ENCODE measurements at places on chromosomes 4 and X. TPM values are rescaled to one million over a fixed set of nuclear protein-coding genes. Genes with fewer than 3 reads are reported as not detected.
A peak's percentile ranks its signal among the peaks of the same experiment; 100 is the strongest.

Gene MAGEA2
- not detected for total RNA-seq

Gene HAND2
- not detected for total RNA-seq

Gene TEX11
- not detected for total RNA-seq

Gene UBL4A
- 38.8 TPM for total RNA-seq

Gene GAGE12H
- total RNA-seq: not detected

DNA sequence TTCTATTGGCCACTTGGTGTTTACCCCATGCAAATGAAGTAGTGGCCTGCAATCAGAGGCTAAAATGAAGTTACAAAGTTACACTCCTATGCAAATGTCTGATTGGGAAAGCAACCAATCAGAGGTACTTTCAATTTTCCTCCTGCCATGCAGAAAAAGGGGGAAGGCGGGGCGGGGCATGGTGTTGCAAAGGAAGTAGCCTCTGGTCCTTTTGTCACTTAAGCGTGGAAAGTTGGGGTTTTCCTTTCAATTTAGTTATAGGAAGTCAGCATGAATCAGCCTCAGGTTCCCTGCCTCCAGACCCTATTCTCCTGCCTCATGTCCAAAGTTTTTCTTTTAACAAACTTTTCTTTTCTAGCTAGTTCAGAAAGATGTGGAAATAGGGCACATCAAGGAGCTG is 69.3 kb downstream of the GPC4 start:
- no peaks in the 10 kb centered on the region for H3K4me1 ChIP-seq
- no peaks in the 10 kb centered on the region for H3K27me3 ChIP-seq
- no peaks in the 10 kb centered on the region for H3K36me3 ChIP-seq
- no peak for DNase-seq

DNA sequence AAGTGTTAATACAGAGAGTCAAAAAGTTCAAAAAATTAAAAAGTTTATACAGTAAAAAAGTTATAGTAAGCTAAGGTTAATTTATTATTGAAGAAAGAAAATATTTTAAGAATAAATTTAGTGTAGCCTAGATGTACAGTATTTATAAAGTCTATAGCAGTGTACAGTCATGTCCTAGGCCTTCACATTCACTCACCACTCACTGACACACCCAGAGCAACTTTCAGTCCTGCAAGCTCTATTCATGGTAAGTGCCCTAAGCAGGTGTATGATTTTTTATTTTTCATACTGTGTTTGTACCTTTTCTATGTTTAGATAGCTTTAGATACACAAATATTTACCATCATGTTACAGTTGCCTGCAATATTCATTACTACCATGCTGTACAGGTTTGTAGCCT is 108.9 kb downstream of the FHIP1A start:
- no peaks in the 10 kb centered on the region for H3K27me3 ChIP-seq
- no peaks in the 10 kb centered on the region for H3K4me1 ChIP-seq
- DNase-seq: no peak
- no peak overlapping the region for H3K27ac ChIP-seq
- no peaks in the 10 kb centered on the region for H3K36me3 ChIP-seq
- no peak overlapping the region for H3K4me3 ChIP-seq

- H3K36me3 ChIP-seq: no peaks in the 10 kb centered on the region
- no peaks in the 10 kb centered on the region for H3K27me3 ChIP-seq
- H3K4me1 ChIP-seq: no peaks in the 10 kb centered on the region
- no peak overlapping the region for H3K4me3 ChIP-seq
- H3K27ac ChIP-seq: no peak overlapping the region
- DNase-seq: no peak
Measured at GRCh38 chr4:93751411-93751810, 77.1 kb upstream of the ATOH1 start.

DNA sequence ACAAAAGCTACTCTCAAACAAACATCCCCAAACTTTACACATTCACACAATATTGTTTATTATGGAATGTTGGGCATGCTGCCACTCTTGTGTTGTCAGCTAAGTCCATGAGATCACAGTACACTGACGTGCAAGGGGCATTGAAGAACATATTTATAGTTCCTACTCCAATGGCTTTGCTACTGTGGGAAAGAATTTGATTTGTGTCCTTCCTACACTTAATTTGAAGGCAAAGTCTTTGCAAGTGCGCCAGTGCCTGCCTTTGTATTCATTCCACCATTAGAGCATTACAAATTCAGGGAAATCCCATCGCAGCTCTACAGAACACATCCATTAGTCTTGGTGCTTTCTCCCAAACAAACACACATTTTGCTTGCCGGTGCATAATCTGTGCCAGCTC is 45.4 kb upstream of the FTHL17 start:
- H3K27me3 ChIP-seq: no peaks in the 10 kb centered on the region
- H3K36me3 ChIP-seq: no peaks in the 10 kb centered on the region
- DNase-seq: no peak
- H3K27ac ChIP-seq: no peak overlapping the region
- no peaks in the 10 kb centered on the region for H3K4me1 ChIP-seq
- no peak overlapping the region for H3K4me3 ChIP-seq

DNA sequence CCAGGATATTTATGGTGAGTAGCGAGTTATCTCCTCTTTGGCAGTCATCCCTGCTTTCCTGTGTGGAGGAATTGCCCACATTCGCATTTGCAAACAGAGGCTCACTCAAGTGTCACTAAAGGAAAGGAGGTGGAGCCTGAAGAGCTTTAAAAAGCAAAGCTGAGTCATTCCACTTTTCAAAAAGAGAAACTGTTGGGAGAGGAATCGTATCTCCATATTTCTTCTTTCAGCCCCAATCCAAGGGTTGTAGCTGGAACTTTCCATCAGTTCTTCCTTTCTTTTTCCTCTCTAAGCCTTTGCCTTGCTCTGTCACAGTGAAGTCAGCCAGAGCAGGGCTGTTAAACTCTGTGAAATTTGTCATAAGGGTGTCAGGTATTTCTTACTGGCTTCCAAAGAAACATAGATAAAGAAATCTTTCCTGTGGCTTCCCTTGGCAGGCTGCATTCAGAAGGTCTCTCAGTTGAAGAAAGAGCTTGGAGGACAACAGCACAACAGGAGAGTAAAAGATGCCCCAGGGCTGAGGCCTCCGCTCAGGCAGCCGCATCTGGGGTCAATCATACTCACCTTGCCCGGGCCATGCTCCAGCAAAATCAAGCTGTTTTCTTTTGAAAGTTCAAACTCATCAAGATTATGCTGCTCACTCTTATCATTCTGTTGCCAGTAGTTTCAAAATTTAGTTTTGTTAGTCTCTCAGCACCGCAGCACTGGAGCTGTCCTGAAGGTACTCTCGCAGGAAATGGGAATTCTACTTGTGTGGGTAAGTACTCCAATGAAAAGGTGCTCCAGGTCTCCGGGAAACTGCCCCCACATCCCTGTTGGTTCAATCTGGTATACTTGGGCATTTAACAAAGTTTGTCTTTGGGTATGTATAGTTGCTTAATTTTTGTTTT is at the start of gene EGF:
Gene EGF (plus strand): TSS at position 178 of the 890 bp plus-strand sequence. CDS start 453 bp downstream, at position 631.
- H3K4me1 ChIP-seq: peaks cover 6% of the 10 kb centered on the region
- H3K4me3 ChIP-seq: no peak within 1 kb of the TSS
- H3K27me3 ChIP-seq: no peaks in the 10 kb centered on the region
- no peaks in the 10 kb centered on the region for H3K36me3 ChIP-seq
- H3K27ac ChIP-seq: peak within 1 kb of the TSS; percentile 29
- DNase-seq: no peak
